ENCODE measurements at places on chromosomes 7 and 10. TPM values are rescaled to one million over a fixed set of nuclear protein-coding genes. Genes with fewer than 3 reads are reported as not detected.
A peak's percentile ranks its signal among the peaks of the same experiment; 100 is the strongest.

- no peaks in the 10 kb centered on the region for H3K4me1 ChIP-seq
- peaks cover 21% of the 10 kb centered on the region for H3K36me3 ChIP-seq
- no peaks in the 10 kb centered on the region for H3K27me3 ChIP-seq
- no peak overlapping the region for H3K27ac ChIP-seq
- no peak overlapping the region for H3K4me3 ChIP-seq
Observed at GRCh38 chr7:135359615-135360014, 126.0 kb downstream of the STRA8 start.

GRCh38 chr10:73307203-73307800 is 51.4 kb downstream of the CFAP70 start:
- no peak for DNase-seq
- no peaks in the 10 kb centered on the region for H3K27me3 ChIP-seq
- no peak overlapping the region for H3K27ac ChIP-seq
- no peaks in the 10 kb centered on the region for H3K4me1 ChIP-seq
- peaks cover 7% of the 10 kb centered on the region for H3K36me3 ChIP-seq

- no peaks in the 10 kb centered on the region for H3K27me3 ChIP-seq
- H3K4me1 ChIP-seq = peaks cover 84% of the 10 kb centered on the region
- H3K36me3 ChIP-seq = peaks cover 95% of the 10 kb centered on the region
- peak; percentile 81 for DNase-seq
- peak overlapping the region; percentile 95 for H3K4me3 ChIP-seq
Observed at GRCh38 chr10:110504111-110504735, 6.5 kb downstream of the DUSP5 start.

- no peak for DNase-seq
- H3K27me3 ChIP-seq = no peaks in the 10 kb centered on the region
- H3K36me3 ChIP-seq = no peaks in the 10 kb centered on the region
- no peaks in the 10 kb centered on the region for H3K4me1 ChIP-seq
- H3K27ac ChIP-seq = no peak overlapping the region
- no peak overlapping the region for H3K4me3 ChIP-seq
Observed at GRCh38 chr7:84783141-84783778, 403.6 kb downstream of the SEMA3D start.

GRCh38 chr10:12250181-12250580 is 54.2 kb downstream of the CDC123 start:
- DNase-seq = no peak
- H3K27me3 ChIP-seq = no peaks in the 10 kb centered on the region
- H3K36me3 ChIP-seq = peaks cover 40% of the 10 kb centered on the region
- H3K27ac ChIP-seq = no peak overlapping the region

The ZSCAN21 gene
- total RNA-seq = 6.4 TPM

The FAM237B gene
- total RNA-seq = not detected

The ECHDC3 gene
- total RNA-seq = 3.5 TPM

The LRRC18 gene
- not detected for total RNA-seq

The LRRD1 gene
- total RNA-seq = not detected
